Stimulated activated CD4-positive, alpha-beta T cell treated with anti-CD3 and anti-CD28 coated beads, Interleukin-2, amount 100 ng/mL, for 4 hours (primary cell): ENCODE measurements at places on chromosomes 6 and 20.

DNA sequence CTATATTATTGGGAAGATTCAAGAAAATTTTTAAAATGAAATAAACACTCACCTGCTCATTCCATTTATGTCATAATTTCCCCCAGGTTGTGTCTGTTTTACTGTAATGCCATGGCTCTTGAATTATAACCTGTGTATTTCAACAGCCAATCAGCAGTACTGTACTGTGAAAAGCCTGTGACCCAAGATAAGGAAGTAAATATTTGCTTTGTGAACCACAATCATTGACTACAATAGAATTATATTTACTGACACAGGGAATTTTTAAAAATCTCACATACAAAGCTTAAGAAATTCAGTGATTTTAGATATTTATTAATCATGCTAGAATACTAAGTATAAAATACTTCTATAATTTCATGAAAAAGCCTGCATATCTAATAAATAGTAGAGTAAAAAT lies 6.0 kb downstream of the RGS17 start:
- DNase-seq: no peak

- DNase-seq: no peak
Observed at GRCh38 chr20:2763186-2763585, 37.2 kb downstream of the CPXM1 start.

DNA sequence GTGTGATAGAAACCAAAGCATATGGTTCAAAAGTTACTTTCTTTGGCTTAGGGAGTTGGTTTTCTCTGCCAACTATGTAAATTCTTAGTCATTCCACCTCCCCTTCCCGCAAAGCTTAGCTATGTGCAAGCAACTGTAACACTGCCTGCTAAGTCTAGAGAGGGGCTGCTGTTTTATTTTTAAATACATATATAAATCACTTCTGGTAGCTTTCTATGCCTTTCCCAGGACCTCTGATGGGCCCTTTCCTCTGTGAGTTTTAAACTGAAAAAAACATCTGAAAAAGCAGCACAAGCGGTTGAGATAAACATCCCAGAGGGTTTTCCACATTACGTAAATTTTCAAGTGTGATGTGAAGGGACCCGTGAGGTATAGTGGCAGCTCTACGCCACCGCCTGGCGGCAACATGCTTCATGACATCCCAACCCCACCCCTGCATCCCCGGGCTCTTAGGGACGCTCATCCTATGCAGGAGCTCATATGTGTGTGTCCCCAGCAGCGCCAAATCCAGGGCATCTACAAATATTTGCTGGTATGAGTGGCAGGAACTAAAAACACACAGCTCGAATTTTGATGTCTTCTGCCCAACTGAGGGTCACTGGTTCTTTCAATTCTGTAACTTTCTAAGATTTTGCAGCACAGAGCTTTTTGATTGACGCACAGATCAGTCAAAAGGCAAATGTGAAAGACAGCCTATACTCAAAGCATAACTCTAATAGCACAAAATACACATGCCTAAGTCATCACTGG lies 12.7 kb downstream of the SAYSD1 start:
- DNase-seq: no peak

GRCh38 chr20:24853916-24854315 lies 95.2 kb upstream of the CST7 start:
- DNase-seq: no peak

DNA sequence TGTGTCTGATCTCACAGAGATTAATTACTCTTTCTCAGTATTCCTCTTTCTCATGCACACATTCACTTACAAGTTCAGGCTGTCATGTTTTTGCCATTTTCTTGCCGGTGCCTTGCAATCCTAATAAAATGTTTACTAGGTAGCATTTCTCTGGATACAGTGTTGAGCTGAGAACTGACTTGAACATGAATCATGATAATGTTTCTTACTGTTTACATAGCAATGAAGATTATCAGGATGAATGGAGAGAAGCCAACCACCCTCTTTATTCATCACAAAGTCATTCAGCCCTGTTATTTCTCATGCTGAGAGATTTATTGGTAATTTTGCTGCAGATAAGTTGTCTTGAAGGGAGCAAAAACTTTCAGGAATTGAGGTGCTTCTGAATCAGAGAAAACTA lies 185.5 kb upstream of the ECI2 start:
- DNase-seq: no peak

GRCh38 chr6:167833396-167833763 lies 6.7 kb downstream of the AFDN start:
- no peak for DNase-seq

DNA sequence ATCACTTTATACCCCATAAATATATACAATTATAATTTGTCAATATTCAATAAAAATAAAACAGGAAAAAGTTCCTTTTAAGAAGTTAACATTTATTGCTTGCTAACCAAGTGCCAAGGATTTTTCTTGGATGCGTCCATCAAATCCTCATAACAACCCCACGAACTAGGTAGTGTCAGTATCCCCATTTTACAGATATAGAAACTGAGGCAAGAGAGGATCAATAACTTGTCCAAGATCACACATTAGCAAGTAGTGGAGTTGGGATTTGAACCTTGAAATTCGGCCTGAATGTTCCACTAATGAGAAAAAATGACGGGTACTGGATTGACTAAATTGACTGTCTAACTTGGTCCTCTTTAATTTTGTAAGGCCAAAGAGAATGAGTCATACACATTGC lies 5.7 kb upstream of the L3MBTL3 start:
- DNase-seq: no peak

GRCh38 chr6:166259296-166259977 lies 48.8 kb downstream of the PRR18 start:
- no peak for DNase-seq

DNA sequence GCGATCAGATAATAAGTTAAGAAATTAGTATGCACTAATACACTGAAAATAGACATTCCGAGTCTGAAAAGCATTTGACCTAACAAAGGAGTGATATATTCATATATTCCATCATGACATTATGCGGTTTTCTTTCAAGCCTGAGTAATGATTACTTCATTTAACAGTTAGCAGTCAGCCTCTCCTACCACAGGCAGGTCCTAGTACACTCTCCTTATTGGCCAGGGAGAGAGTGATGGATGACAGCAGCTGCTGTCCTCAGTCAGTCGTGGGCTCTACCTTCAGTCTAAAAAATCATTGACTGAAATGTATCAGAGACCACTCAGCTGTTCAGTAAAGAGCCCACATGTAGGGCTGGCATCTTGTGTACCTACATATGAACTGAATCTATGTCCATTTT lies 33.2 kb upstream of the VGLL2 start:
- DNase-seq: no peak

DNA sequence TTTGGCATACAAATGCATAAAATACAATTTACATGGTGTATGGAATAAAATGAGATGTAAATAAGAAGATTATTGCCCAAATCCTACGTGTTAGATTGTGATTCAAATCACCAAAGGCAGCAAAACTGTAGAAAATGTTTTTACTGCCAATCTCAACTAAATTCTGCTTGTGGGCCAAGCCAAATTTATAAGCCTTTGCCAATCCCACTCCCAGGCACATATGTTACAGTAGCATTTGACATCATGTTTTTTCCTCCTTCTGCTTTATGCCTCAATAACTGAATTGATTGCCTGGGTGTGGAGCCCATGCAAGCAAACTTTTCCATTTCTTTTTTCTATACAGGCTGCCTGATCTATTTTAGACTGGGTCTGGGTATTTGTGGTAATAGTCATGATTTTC lies 36.3 kb upstream of the LRRC1 start:
- no peak for DNase-seq

GRCh38 chr6:16132909-16133308 lies 4.0 kb downstream of the MYLIP start:
- DNase-seq: no peak

GRCh38 chr6:34484899-34485298 lies 19.0 kb downstream of the PACSIN1 start:
- DNase-seq: peak; percentile 65

- DNase-seq: no peak
Observed at GRCh38 chr20:32189691-32190615, 17.6 kb downstream of the PLAGL2 start.

DNA sequence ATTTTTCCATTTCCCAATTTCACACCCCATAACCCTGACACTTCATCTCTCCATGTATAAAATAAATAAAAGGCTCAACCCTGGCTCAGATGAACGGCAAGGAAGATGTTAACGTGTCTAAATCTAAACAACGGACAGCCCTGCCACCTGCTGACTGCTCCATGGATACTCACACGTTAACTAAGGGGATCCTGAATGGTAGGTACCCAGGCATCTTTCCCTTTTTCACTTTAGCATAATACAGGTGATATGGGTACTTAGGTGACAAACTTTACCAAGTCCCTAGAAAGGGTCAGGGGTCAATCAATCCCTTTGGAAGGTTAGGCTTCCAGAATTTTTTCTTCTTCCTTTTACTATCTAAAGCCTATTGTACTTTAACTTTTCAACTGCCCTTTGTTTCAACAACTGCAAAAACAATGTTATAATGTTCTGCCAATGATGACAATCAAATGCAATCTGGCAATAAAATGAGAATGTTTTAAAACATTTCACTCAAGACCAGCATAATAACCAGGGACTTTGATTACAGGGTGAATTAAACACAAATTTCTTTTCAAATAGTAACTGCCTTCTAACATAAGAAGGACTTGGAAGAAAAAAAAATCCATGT lies 52.4 kb upstream of the IPCEF1 start:
- no peak for DNase-seq

DNA sequence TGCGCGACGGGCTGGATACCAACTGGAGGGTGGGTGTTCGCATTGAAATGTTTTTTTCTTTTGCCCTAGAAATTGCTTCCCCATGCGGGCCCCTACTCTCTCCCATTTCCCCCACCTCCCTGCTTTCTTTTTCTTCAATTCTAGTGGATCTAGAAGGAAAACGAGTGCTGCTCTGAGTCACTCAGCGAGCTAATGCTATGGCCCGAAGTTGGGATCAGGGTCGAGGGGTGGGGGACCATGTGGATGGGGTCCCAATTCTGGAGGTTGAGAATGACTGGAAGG lies 71.5 kb downstream of the SOX4 start:
- no peak for DNase-seq

DNA sequence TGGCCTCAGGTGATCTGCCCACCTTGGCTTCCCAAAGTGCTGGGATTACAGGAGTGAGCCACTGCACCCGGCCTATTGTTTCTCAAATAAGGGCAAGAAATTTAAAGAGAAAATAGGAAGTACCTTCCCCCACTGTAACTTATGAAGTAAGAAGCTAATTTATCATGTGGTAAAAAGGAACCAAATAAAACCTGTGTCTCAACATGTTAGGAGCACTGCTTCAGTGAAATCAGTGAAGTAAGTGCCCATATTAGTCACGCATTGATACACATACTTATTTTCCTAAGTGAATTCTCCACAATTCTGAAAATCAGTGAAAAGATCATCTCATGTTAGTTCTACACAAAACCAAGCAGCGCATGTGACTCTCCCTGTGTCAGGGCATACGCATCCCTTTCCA lies 14.2 kb upstream of the LPA start:
- DNase-seq: no peak

DNA sequence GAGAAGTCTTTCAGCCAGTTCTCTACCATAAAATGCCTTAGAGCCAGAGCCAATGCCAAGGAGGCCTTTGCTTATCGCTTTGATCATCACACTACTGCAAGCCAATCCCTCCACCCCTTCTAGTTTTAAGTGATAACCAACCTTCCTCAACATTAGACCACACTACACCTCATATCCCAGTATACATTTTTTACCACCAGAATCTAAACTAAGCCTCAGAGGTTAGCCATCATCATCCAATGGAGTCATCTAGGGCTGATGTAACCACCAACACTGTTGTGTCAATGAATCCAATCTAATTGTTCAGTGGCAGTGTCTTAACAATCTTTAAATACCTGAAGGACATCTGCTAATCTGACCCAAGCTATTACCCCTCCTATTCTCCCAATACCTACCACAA lies 6.4 kb downstream of the ZUP1 start:
- no peak for DNase-seq

- no peak for DNase-seq
Observed at GRCh38 chr6:37202788-37203491, 33.0 kb downstream of the PIM1 start.

GRCh38 chr20:47228654-47229053 lies 127.8 kb downstream of the ZMYND8 start:
- no peak for DNase-seq

- no peak for DNase-seq
Observed at GRCh38 chr6:39956936-39957335, 22.7 kb upstream of the MOCS1 start.

DNA sequence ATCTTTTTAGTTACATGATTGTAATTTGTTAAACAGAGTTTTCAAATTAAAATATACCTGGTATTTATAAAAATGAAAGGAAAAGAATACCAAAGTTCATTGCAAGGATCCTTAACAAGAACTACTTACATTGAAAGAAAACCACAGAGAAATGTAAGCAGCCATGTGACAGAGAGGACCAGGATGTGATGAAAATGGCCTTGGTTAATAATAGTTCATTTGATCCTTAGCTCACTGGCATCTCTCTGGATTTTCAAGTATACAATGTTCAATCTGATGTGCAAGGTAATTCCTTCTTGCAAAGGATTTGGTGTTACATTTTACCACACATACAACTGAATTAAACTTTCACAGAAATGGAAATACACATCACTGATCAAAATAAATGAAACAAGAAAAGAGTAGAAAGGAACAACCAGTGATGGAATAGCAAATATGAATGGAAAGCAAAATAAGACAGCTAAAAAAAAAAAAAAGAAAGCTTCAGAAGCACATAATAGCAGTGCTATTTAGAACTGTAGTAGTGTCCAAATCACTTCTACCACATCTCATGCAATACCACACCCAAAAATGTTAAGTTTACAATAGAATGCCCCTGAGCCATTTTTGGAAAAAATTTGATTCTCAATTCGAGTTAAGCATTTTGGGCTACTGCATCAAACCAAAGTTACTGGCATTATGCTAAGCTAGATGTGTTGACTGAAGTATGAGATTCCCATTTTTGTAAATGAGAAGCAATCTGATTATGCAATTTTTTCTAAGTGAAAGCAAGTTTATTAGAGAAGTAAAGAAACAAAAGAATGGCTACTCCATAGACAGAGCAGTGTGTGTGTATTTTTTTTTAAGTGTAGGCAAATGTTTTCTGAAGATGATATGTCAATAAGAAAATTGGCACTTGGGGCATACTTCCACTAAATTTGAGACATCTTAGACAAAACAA lies 22.6 kb upstream of the HLA-A start:
- DNase-seq: no peak

GRCh38 chr20:62160253-62160652 lies 16.7 kb downstream of the SS18L1 start:
- DNase-seq: no peak

DNA sequence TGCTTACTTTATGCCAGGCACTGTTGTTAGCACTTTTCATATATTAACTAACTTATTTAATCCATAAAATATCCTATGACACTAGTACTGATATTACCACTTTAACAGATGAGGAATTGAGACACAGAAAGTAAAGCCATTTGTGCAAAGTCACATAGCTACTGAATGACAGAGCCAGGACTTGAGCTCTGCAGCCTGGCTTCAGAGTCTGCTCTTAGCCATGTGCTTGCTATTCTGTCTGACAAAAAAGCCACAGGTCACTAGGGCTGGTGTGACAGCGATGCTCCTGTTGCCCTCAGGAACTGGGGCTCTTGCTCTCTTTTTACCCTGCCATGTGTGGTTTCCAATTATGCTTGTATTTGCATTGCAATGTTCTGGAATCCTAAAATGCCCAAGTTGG lies 44.7 kb upstream of the RNF8 start:
- no peak for DNase-seq
